ENCODE measurements at places on chromosomes 12 and 14. TPM values are rescaled to one million over a fixed set of nuclear protein-coding genes. Genes with fewer than 3 reads are reported as not detected.

SDR9C7 gene
- total RNA-seq = 0.43 TPM

HAL gene
- total RNA-seq = 0.39 TPM

LBHD2 gene
- total RNA-seq = 5.6 TPM

CIROP gene
- total RNA-seq = not detected

AMN gene
- total RNA-seq = 4.6 TPM

UBC gene
- 1,458 TPM for total RNA-seq

ARMH4 gene
- 38.7 TPM for total RNA-seq

SMOC1 gene
- total RNA-seq = 143 TPM

MSRB3 gene
- total RNA-seq = 17.2 TPM

C14orf39 gene
- total RNA-seq = 12.1 TPM

SMIM41 gene
- 15.6 TPM for total RNA-seq

KLRB1 gene
- total RNA-seq = not detected

ART4 gene
- 0.16 TPM for total RNA-seq

All from testis (tissue), 5 donors.